ENCODE measurements at places on chromosomes 16 and 17. TPM values are rescaled to one million over a fixed set of nuclear protein-coding genes. Genes with fewer than 3 reads are reported as not detected.

The UMOD gene
- not detected for total RNA-seq

The RAB11FIP4 gene
- 50.4 TPM for total RNA-seq

The C1QTNF8 gene
- total RNA-seq: not detected

DNA sequence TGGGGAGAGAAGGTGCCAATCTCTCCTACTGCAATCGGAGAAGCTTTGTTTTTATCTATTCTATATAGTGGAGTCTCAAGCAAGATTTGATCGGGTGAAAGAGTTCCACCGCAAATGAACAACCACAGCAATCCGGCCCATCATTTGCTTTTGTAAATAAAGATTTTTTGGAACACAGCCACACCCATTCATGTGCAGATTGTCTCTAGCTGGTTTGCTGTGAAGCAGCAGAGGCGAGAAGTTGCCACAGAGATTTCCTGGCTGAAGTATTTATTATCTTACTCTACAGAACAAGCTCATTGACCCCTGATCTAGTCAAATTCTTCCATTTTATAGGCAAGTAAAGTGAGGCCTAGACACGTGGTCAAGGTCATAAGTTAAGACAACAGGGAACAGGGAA, 195.5 kb upstream of the TNRC6C start:
- no peak for DNase-seq

- DNase-seq: peak; percentile 9
Measured at GRCh38 chr16:47463771-47464624, 2.9 kb downstream of the PHKB start.

DNA sequence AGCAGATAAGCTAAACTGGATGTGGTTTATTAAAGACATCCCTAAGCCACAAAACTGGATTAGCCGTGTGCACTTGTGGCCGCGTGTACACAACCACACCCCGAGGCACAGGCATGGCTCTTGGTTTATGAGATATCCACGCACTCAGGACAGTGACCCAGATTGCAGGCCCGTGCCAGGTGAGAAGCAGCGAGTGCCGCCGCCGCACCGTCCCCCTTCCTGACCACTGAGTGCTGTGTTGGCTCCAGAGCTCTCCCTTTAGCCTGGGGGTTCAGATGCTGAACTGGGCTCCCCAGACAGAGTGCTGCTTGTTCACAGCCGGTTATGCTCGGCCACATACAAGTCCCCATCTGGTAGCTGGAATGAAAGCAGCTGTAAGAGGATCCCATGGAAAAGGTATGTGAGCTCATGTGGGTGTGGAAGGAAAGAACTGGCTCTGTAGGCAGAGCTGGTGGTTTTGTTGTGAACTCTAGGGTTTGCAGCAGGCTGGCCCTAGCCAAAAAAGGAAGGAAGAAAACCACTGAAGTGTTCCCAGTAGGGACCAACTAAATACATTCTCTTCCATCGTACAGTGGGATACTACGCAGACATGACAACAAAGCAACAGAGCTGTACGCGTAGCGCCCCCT, 29.5 kb downstream of the KNOP1 start:
- no peak for DNase-seq

- DNase-seq: peak; percentile 75
Measured at GRCh38 chr16:67198238-67198734, 645 bp upstream of the ELMO3 start.

- no peak for DNase-seq
Measured at GRCh38 chr17:66123163-66123562, 68.8 kb downstream of the CEP112 start.

GRCh38 chr16:2777231-2777902, at the start of gene ELOB:
Gene ELOB (minus strand): TSS chr16:2777280. CDS start chr16:2777239, 41 bp downstream.
- peak; percentile 79 for DNase-seq

DNA sequence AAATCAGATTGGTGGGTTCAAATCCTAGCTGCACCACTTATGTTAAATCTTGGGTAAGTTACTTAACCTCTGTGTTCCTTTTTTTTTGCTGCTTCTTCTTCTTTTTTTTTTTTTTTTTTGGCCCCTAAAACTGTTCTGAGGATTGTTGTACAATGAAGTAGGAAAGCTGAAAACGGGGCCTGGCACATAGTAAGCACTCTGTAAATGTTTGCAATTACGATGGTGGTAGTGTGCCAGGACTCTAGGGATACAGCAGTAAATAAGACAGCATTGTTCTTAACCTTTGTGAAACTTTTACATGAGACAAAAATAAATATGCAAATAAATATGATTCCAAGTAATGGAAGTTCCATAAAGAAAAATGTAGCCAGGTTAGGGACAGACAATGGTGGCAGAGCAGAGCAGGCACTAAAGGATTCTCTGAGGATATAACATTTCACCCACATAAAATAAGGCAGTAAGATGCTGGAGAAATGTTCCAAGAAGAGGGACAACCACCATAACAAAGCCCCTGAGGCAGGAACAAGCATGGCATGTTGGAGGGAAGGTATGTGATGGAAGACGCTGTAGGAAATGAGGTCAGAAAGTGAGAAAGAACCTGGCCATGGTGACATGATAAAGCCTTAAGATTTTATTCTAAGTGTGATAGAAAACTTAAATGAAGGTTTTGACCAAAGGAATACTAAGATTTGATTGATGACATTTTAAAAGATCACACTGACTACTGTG, 127.3 kb downstream of the NLK start:
- no peak for DNase-seq

Data from SK-MEL-5 (cell line).